ENCODE measurements at places on chromosomes 2 and 18. TPM values are rescaled to one million over a fixed set of nuclear protein-coding genes. Genes with fewer than 3 reads are reported as not detected.

DNA sequence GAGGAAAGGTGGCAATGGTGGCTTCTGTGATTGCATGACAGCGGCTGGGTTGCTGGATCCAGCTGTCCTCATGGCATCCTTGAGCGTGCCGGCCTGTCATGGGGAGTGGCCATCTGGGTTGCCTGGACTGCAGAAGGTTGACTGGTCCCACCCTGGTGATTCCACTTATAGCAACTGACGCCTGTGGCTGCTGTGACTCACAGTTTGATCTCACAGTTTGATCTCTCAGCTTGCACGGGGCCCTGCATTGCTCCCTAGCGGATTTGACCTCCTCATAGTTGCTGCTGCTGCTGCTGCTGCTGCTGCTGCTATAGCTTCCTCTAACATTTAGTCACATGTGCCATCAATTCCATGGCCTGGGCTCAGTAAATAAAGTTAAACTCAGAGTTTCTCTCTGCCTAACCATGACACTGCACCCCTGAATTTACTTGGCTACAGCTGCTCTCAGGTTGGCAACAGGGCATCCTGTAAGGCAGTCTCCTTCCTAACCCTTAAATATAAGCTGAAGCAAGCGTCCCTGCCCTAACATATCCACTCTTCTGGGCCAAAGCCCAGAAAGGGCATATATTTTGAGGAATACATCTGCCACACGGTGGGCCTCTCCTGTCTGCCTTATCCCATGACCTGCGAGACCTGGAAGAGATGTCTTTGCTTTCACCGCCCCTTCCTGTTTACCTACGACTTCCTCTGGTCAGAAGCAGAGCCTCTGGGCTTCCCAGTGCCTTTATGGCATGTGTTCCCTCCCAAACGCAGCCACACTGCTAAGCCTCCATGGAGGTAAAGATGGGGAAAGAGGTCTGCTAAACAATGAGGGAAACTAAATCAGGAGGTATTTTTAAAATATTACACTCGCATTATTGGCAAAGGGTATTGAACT is 37.8 kb upstream of the CCDC150 start:
- DNase-seq = no peak

The NYAP2 gene
- not detected for total RNA-seq

The IL1RL1 gene
- 0.09 TPM for total RNA-seq

The BCL11A gene
- total RNA-seq = 139 TPM

The HRH4 gene
- total RNA-seq = not detected

DNA sequence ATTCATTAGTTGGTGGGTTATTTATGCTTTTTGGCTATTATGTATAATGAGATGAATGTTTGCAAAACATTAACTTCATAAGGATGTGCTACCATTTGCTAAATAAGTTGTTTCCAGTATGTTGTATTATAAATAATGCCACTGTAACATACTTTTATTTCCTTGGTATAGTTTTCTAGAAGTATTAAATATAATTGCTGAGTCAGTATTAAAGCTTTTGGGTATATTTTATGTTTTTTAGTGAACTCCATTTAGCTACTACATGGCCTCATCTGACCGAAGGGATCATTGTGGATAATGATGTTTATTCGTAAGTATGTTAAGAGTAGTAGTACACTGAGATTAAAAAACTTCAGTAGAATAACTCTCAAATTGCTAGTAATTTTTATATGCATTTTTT is 73.8 kb downstream of the RAB3GAP1 start:
- no peak for DNase-seq

DNA sequence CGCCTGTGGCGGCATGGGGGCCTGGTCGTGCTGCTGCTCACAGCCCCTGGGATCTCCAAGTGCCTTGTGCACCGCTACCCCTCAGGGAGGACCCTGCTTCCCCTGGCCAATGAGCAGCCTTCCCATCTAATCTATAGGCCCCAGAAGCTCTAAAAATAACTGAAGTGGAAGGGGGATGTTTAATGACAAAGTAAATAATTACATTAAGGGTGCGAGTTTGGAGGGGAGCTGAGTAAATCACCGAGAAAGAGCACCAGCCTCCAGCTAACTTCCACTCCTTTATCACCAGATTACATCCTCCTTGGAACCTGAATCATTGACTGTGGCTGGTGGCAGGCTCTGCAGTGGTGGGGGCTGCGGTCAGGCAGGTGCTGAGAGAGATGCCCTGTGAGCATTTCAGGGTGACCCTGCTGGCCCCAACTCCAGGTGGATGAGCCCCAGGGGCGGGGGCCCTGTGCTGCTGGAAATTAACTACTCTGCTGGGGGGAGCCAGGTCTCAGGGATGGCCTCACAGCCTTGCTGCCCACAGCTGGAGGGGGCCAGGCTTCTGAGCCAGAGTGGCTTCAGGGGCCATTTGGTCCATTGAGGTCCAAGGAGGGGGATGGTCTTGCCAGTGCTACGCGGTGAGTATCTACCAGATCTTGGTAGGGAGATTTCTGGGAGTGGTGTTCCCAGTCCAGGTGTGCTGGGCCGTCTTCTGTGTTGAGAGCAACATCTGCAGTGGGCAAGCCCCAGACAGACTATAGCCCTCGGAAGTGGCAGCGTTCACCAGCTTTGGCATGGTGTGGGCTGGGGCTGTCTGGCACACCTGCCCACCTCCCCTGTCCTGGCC is 74.2 kb downstream of the GLI2 start:
- no peak for DNase-seq

GRCh38 chr2:128451084-128452023 is 132.7 kb upstream of the HS6ST1 start:
- peak; percentile 5 for DNase-seq

The IL1F10 gene
- total RNA-seq = not detected

DNA sequence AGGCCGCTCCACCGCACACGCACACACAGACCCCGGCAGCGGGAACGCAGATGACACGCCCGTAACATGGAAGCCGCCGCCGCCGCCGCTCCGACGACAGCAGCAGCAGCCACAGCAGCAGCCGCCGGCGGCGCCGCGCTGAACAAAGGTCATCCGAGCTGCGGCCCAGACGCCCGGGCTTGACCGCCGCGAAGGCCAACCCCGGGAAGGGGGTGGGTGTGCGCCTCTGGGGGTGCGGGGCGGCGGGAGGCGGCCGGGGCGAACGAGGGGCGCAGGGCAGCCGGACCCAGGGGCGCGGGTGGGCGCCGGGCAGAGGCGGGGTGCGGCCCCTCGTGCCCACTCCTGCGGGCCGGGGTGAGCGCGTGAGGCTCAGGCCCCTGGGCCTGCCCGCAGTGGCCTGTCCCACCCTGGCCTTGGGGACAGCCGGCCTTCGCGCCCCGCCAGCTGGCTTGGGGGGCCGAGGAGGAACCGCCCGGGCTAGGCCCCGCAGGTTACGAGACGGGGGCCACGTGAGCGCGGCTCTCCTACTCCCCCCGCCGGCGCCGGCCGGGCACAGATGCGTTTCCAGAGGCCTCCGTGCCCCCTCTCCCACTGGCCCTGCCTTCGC is 1.0 kb upstream of the ZNF532 start:
- no peak for DNase-seq

GRCh38 chr2:29509397-29509796 is 394.2 kb downstream of the CLIP4 start:
- no peak for DNase-seq

GRCh38 chr2:212015588-212015987 is 523.0 kb downstream of the ERBB4 start:
- no peak for DNase-seq

Measured in mesothelial cell of epicardium (in vitro differentiated cells).